Body of pancreas (tissue), 4 donors: ENCODE measurements at places on chromosomes 3 and 15. TPM values are rescaled to one million over a fixed set of nuclear protein-coding genes. Genes with fewer than 3 reads are reported as not detected.

Gene PLCH1
- total RNA-seq, result 5.2 TPM

Gene NR2E3
- not detected for total RNA-seq

Gene SOX2
- 1.3 TPM for total RNA-seq

Gene PPM1M
- 6.9 TPM for total RNA-seq

GRCh38 chr15:67836134-67836455 is 3.8 kb downstream of the RNU6-1 start:
- no peak overlapping the region for H3K27ac ChIP-seq
- peaks cover 49% of the 10 kb centered on the region for H3K4me1 ChIP-seq
- H3K4me3 ChIP-seq, result no peak overlapping the region
- no peak for DNase-seq
- no peaks in the 10 kb centered on the region for H3K36me3 ChIP-seq

DNA sequence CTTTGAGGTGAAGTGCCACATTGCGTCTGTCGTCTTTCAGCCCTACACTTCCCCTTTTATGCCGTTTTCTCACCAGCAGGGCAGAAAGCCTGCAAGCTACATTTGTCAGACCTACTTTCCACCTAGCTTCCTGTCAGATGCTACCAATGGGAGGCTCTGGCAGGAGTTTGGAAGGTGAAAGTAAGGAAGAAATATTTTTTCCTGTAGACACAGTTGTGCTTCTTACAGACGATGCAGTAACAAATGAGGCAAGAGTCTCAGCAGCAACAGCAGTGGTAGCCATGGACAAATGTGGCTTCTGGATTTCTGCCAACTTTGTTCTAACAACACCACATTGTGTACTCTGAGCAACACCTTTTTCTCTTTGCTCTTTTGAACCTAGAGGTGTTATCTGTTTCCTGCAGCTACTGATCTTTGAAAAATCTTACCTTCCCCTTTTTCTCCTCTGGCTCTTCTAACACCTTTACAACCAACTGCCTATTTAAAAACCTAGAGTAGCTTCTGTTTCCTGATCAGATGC is 70.6 kb upstream of the STT3B start:
- no peaks in the 10 kb centered on the region for H3K36me3 ChIP-seq
- H3K4me3 ChIP-seq, result no peak overlapping the region
- DNase-seq, result peak; percentile 25
- H3K27me3 ChIP-seq, result no peaks in the 10 kb centered on the region

DNA sequence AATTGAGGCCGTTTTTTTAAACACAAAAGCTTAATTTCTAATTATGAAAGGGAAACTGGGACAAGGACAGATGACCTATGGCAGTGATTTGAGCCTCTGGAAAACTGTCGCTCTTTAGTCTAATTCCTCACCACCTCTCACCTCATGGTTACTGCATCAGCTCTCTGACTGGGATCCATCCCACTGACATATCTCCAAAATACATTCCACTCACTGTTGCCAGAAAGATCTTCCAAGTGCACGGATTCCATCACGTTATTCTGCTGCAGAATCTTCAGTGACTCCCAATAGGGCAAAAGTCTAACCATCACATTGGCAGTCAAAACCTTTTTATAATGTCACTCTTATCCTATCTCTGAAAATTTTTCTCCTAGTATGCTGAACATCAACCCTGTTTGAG is 132.3 kb upstream of the MB21D2 start:
- H3K27me3 ChIP-seq, result no peaks in the 10 kb centered on the region
- no peak overlapping the region for H3K4me3 ChIP-seq
- no peak for DNase-seq

DNA sequence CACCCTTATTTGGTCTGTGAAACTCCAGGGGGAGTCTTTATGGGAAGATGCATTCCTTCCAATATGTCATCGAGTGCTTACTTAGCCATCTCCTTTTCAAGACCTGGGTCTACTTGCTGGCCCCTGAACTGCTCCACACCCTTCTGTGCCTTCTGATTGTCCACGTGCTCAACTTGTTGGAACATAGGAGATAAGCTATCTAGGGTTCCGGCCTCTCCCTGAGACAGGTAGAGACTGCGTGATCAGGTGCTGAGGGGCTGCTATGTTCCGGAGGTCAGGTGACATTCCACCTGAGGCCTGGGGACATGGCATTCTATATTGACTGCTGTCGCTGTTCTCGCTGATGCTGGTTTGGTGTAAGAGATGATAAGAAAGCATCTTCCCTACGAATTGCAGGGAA is 65.6 kb downstream of the ATP1B3 start:
- H3K27ac ChIP-seq, result no peak overlapping the region
- H3K4me1 ChIP-seq, result no peaks in the 10 kb centered on the region
- no peaks in the 10 kb centered on the region for H3K36me3 ChIP-seq

DNA sequence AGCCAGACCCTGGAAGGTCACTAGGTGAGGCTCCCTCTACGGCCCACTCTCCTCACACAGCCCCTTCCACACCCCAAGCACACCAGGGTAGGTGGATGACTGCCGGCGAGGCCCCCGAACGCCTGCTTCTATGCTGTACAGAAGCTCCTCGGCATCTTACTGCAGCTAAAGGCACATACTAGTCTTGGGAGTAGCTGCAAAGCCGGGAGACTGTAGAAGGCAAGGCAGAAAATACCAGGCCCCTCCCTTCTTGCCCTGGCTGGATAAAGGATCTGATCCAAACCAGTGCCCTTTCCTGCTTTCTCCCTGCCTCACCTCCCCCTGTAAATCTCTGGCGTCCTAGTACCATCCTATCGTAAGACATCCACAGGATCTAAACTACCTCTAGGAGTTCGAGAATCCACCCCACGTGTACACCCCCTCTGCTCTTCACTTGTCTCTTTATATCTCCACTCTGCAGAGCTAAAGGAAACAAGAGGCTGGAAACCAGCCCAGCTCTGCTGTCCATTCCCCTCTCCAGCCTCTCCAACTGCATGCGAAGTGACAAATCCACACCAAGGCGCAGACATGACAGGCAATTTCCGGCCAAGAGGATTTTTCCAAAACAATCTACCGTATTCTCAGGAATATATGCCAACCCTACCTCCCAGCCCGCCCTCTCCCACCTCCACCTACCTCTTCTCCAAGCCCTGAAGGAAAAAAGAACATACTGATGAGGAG is 11.8 kb downstream of the TNK2 start:
- DNase-seq, result no peak
- no peaks in the 10 kb centered on the region for H3K27me3 ChIP-seq
- peak overlapping the region; percentile 74 for H3K27ac ChIP-seq
- H3K4me3 ChIP-seq, result no peak overlapping the region
- H3K4me1 ChIP-seq, result peaks cover 52% of the 10 kb centered on the region

DNA sequence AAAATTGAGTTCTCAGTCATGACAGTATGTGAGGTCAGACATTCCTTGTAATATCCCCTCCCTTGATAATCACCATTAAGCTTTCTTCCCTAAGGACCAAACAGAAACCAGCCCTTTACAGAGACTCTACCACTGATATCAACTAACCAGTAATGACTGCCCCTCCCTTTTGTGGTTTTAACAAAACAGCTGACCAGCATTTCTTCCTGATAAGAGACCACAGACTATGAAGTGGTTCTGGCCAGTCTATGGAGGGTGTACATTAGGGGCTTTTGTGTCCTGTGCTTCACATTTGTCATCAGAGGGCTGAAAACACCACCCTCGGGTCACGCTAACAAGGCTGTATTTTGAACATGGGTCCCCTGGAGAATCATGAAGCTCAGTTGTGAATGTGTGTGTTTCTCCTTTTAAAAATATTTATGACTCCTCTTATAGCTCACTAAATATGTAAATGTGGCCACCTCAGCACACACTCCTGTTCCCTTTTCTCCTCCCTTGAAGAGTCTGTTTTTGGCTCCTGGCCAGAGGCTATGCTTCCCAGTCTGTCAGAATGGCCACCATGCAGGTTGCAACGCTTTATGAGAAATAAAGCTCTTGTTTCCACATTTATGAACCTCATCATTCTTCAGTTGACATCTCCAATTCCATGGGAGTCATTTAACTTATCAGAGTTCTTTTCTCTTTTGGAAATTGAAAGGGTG is 239.3 kb downstream of the CPNE4 start:
- DNase-seq, result peak; percentile 7
- H3K27me3 ChIP-seq, result no peaks in the 10 kb centered on the region
- no peaks in the 10 kb centered on the region for H3K36me3 ChIP-seq

- no peaks in the 10 kb centered on the region for H3K27me3 ChIP-seq
- H3K36me3 ChIP-seq, result no peaks in the 10 kb centered on the region
- H3K27ac ChIP-seq, result no peak overlapping the region
- no peak for DNase-seq
- peaks cover 18% of the 10 kb centered on the region for H3K4me1 ChIP-seq
Measured at GRCh38 chr3:24303057-24303754, 191.4 kb downstream of the THRB start.

DNA sequence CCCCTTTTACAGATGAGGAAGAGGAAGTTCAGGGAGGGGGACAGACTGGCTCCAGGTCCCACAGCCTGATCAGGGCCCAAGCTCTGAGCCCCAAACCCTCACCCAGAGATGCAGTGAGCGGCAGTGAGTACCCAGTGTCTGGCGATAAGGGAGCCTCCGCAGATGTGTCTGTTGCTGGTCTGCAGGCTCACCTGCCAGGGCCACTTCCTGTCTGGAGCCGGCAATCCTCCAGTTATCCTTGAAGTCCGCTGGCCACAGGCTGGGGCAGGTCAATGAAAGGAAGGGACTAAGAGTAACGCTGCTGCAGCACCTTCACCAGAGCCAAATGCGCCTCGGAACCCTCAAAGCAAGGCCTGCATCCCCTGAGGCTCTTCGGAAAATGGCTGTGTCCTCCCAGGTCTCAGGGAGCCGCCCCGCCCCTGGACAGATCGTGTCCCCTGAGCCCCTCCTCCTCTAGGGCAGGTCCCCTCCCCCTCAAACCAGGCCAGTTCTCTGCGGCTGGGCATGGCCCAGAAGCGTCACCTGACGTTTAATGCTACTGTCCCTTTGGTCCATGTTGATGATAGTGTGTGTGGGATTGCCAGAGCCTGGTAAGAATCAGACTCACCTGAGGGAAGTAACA is 51.5 kb downstream of the MYL3 start:
- H3K4me3 ChIP-seq, result peak overlapping the region; percentile 3
- H3K27me3 ChIP-seq, result no peaks in the 10 kb centered on the region
- H3K4me1 ChIP-seq, result peaks cover 23% of the 10 kb centered on the region
- DNase-seq, result peak; percentile 61

- H3K4me1 ChIP-seq, result no peaks in the 10 kb centered on the region
- no peak for DNase-seq
- no peaks in the 10 kb centered on the region for H3K27me3 ChIP-seq
- no peak overlapping the region for H3K27ac ChIP-seq
- H3K36me3 ChIP-seq, result no peaks in the 10 kb centered on the region
Measured at GRCh38 chr3:197584733-197585132, 29.0 kb upstream of the BDH1 start.

GRCh38 chr3:182243625-182244024 is 531.9 kb downstream of the SOX2 start:
- no peaks in the 10 kb centered on the region for H3K36me3 ChIP-seq
- no peaks in the 10 kb centered on the region for H3K27me3 ChIP-seq
- no peaks in the 10 kb centered on the region for H3K4me1 ChIP-seq
- H3K27ac ChIP-seq, result no peak overlapping the region

DNA sequence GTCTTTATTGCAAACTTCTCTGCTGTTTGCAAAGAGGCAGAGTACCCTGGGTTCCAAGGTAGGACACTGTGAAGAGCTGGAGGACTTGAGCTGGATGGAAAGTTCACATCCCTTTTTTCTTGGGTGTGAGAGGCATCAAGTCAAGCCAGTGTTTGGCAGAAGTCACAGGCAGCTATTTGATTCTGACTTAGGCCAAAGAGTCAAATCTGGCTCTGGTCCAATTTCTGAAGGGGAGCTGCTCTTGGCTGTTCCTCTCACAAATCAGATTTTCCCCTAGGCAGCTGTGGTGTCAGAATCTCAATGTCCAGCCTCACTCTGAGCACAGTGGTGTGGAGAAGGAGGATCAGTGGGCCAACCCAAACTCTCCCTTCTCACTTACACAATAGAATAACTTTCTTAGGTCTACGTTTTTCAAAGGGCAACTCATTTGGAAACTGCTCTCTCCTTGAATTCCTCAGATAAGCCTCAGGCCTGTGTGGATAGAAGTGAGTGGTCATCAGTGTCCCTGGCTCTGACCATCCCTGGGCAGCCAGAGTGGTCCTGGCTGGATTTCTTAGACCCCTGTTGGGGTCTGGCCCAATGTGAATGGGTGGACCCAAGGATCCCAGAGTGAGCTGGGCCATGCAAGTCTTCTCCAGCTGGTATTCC is 18.2 kb upstream of the AMOTL2 start:
- H3K4me3 ChIP-seq, result no peak overlapping the region
- H3K27me3 ChIP-seq, result no peaks in the 10 kb centered on the region
- no peaks in the 10 kb centered on the region for H3K4me1 ChIP-seq
- H3K27ac ChIP-seq, result no peak overlapping the region

GRCh38 chr3:101998256-101998926 is 149.1 kb downstream of the NFKBIZ start:
- H3K4me1 ChIP-seq, result no peaks in the 10 kb centered on the region
- no peaks in the 10 kb centered on the region for H3K36me3 ChIP-seq
- H3K27ac ChIP-seq, result no peak overlapping the region
- H3K27me3 ChIP-seq, result no peaks in the 10 kb centered on the region
- no peak for DNase-seq
- H3K4me3 ChIP-seq, result no peak overlapping the region

DNA sequence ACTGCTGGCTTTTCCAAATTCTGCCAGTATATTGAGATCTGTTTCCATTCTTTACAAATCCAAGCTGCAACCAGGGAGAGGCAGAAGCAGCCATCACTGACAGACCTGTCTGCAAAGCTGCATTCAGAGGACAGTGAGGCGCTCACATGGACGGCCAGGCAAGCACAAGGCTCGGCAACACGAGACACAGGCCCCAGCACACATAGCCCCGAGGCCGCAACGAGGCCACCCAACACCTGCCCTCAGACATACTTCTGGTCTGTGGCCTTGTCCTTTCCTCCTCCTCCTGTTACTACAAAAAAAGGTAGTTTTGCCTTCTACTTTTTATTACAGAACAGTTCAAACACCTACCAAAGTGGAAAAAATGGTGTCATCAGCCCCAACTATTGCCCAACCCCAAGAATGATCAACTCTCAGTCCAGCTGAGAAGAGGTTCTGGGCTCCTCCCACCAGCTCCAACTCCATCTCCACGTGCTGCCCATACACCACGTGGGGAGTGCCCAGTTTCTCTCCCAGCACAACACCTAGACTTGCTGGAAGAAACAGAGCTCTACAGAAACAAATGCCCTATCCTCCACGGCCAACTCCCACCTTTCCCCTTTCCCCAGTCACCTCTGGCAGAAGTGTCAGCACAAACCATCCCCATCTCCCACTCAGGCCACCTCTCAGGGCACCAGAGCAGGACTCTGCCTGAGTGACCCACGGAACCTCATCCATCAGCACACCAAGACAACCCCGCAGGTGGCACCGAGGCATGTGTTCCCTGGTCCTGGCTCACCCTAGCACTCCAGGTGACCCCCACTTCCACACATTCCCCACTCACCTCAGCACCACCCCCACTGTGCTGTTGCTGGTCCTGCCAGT is 7.4 kb downstream of the ZXDC start:
- no peak overlapping the region for H3K4me3 ChIP-seq
- peaks cover 71% of the 10 kb centered on the region for H3K4me1 ChIP-seq
- DNase-seq, result no peak
- H3K27ac ChIP-seq, result no peak overlapping the region
- peaks cover 10% of the 10 kb centered on the region for H3K36me3 ChIP-seq
- H3K27me3 ChIP-seq, result no peaks in the 10 kb centered on the region
